ENCODE measurements at places on chromosomes 16 and 17.
A peak's percentile ranks its signal among the peaks of the same experiment; 100 is the strongest.

DNA sequence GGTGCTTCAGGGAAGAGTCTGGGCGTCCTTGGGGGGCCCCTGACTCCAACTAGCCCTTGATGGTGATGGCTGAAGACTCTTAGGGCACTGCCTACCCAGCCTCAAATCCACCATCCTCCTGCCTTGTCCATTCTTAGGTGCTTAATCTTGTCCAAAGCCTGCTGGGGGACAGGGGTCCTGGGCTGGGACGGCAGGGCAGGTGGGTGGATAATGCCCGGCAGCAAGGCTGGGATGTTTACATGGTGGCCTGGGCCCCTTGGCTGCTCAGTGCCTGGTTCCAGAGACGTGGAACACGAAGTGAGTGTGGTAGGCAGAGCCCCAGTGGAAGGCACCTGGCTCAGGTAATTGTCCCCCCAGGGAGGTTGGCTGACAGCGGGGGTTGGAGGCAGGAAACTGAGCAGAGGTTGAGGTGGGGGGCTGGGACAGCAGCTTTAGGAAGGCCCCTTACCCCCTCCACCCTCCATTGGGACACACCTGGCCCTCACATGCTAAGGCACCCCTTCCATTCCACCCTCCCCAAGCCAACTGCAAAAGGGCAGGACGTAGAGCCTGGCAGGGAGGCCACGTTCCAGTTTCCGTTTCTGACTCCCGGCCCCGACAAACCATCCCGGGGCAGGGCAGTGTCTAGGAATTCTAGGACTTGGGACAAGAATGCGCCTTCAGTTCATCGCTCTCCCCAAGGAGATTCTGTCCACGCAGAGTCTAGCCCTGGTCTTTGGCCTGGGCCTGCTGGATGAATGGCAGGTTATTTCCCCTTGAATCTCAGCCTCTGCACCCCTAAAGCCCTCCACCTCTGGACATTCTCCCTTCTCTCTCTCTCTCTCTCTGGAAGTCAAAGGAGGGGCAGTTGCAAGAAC, 1.9 kb downstream of the FOXJ1 start:
- no peak for DNase-seq

DNA sequence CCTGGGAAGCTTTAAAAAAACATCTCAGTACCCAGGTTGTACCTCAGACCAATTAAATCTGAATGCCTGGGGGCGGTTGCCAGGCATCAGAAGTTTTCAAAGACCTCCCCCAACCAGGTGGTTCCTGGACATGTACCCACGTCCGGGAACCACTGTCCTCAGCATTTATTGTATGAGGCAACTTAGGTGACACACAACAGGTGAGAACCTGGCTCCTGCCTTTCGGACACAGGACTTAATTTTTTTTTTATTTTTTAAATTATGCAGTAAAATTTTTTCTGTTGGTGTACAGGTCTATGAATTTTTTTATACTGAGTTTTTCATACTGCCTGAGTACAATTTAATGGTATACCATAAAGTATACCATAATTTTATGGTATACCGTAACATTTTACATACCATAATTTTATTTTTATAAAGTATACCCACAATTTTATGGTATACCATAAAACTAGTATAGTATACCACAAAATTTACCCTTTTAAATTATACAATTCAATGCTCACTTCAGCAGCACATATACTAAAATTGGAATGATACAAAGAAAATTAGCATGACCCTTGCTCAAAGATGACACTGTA, 38.7 kb upstream of the DHX8 start:
- no peak for DNase-seq

DNA sequence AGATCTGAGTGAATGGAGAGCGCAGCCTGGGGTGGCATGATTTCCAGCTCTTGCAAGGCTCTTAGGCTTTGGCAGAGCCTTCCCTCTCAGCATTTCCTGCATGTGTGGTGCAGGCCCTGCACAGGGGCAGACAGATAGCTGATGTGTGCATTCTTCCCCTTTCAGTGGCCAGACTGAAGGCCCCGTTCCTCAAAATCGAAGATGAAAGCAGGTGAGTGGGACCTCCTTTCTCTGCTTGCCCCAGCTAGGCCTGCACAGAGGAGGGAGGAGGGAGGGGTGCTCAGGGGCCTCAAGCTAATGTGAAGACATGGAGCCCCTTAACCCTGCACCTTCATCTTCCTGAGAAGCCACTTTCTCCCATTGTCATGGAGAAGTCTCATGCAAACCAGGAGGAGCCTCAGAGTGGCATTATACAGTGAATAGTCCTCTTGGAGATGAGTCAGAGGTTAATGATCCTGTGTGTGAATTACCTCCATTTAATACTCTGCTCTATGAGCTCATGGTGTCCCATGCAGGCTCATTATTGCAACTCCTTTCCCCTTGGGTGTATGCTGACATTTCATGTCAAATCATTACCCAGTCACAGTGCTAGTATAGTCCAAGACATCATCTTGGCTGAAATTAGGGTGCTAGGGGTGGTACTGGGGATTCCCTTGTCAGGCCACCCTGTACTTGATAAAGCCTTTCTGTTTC, 20.4 kb upstream of the ADAM11 start:
- DNase-seq, result no peak

DNA sequence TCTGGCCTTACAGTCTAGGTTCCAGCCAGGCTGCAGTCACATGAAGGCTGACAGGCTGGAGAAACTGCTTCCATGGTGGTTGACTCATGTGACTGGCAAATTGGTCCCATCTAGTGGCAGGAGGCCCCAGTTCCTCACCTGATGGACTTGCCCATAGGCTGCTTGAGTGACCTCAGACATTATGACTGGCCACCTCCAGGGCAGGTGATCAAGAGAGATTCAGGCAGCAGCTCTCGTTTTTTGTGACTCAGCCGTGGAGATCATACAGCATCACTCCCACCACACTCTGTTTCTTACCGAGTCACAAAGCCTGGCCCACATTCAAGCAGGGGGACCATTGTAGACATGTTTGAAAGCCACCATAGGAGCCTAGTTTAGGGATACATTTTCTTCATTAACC, 34.5 kb downstream of the SIAH1 start:
- DNase-seq, result no peak

- DNase-seq, result no peak
Measured at GRCh38 chr17:1703063-1703462, 7.1 kb downstream of the TLCD2 start.

DNA sequence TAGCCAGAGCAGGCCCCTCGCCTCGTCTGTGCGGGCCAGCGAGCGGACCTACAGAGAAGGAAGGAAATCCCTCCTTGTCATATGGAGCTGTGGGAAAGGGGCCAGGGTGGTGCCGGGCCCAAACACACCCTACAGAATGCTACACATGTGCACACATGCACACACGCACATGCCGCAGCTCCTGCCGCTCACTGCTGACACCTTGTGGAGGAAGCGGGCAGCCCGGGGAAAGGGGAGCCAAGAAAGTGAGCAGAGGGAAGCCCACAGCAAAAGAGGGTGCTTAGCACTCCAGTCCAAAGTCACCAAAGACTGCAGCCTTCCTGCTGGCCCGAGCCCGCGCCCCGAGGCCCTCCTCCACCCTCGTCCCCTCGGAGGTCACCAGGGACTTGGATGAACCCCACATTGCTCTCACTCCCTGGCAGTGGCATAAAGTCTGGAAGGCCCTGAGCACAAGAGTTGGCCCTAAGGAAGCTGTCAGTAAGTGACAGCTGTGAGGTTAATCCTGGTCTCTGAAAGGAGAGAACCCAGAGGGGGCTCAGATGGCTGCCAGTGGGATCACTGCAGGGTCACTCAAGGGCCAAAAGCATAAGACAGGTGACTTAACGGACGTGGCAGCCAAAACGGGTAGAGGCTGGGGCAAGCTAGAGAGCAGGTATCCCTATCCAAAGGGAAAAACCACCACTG, 68.2 kb downstream of the MYO18A start:
- DNase-seq, result peak; percentile 85

DNA sequence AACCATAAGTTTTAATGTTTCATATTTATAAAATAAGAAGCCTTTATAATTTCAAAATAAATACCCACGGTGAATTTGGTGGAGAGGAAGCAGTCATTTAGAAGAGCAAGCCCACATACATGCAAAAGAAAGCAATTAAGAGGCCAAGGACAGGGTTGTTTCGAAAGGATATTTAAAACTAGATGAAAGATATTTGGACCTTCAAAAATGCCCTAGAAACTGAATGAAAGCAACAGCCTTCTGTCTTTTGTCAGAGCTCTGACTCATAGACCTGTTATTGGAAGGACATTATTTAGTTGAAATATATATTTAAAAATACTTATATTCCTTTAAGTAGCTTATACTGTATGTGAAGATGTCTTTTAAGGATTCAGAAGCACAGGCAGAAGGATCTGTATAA, 8.6 kb upstream of the METTL9 start:
- no peak for DNase-seq

All from astrocyte of the hippocampus (primary cell).